ENCODE measurements at places on chromosomes 2 and 18.

GRCh38 chr18:45403341-45404049, 211.8 kb upstream of the SLC14A2 start:
- DNase-seq: no peak

DNA sequence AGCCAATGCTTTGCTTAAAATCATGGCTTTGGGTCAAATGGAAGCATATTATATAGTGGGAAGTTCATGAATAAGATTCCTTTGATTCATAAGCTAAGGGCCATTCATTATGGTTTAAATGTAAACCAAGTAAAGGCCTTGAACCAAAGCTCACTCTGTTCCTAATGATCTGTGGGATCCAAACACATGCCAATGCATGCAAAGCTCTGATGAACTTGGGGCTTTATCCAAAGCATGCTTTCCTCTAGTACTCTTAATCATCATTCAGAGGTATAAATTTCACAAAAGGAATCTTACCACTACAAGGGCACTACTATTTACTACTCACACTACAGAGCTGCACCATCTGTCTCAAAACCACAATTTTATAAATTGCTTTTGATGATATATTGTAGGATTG, 102.8 kb upstream of the RBMS1 start:
- peak; percentile 84 for DNase-seq

- DNase-seq: peak; percentile 89
These were observed 134.7 kb downstream of the MCFD2 start for GRCh38 chr2:46780801-46781445.

- peak; percentile 20 for DNase-seq
These were observed 61.4 kb downstream of the CCDC148 start for GRCh38 chr2:158395166-158395565.

Measured in AG10803 (cell line).